T-helper 17 cell (primary cell): ENCODE measurements at places on chromosomes 6 and 20.

DNA sequence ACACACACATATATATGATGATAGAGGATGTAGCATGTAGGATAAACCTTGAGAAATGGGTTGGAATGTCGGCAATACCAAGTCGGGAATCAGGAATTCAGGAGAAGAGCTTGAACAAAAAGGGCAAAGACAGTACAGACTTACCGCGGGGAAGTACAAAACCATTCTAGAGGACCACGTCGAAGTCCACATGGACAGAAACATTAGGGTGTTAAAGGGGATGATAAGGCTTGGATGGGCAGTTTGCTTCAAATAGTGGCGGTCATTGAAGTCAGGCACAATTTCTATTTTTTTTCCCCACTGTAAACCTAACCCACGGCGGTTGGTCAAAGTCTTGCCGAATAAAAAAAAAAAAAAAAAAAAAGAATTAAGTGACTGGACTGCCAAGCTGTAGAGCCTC, 766 bp upstream of the NUS1 start:
- no peak for DNase-seq
- no peaks in the 10 kb centered on the region for H3K27me3 ChIP-seq
- peak overlapping the region; percentile 97 for H3K4me3 ChIP-seq
- peaks cover 40% of the 10 kb centered on the region for H3K4me1 ChIP-seq
- peaks cover 2% of the 10 kb centered on the region for H3K36me3 ChIP-seq

- no peaks in the 10 kb centered on the region for H3K27me3 ChIP-seq
- H3K27ac ChIP-seq, result no peak overlapping the region
- no peak overlapping the region for H3K4me3 ChIP-seq
- no peak for DNase-seq
Measured at GRCh38 chr6:53020005-53020744, 25.1 kb upstream of the GSTA4 start.

DNA sequence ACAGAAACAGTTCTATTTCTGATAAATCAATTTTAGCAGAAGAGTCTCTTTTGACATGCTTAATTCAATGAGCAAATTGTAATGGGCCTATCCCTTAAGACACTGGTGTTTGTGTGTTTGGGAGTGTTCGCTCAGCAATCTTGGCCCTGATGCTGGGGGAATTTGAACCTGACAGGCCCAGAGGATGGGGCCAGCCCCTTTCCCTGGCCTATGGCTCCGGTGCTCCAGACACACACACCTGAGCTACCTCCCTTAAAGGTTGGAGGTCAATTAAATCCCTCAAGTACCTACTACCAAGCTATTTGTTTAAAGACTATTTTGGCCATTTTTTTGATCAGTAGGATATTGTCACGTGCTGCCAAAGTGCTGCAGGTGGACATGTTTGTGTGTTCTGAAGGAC, 549.3 kb downstream of the PRKN start:
- H3K27ac ChIP-seq, result no peak overlapping the region
- no peak overlapping the region for H3K4me3 ChIP-seq
- H3K4me1 ChIP-seq, result no peaks in the 10 kb centered on the region

DNA sequence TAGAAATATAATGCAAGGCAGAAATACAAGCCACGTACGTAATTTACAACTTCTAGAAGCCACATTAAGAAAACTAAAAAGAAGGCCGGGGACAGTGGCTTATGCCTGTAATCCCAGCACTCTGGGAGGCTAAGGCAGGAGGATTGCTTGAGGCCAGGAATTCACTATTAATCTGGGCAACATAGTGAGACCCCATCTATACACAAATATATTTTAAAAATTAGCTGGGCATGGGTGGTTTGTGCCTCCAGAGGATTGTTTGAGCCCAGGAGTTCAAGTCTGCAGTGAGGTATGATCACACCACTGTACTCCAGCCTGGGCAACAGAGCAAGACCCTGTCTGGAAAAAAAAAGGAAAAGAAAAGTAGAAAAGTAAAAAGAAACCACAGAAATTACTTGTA, 12.3 kb downstream of the MPC1 start:
- H3K4me3 ChIP-seq, result no peak overlapping the region
- H3K4me1 ChIP-seq, result peaks cover 3% of the 10 kb centered on the region
- no peak for DNase-seq
- H3K36me3 ChIP-seq, result peaks cover 6% of the 10 kb centered on the region

- no peaks in the 10 kb centered on the region for H3K4me1 ChIP-seq
- no peaks in the 10 kb centered on the region for H3K36me3 ChIP-seq
- no peak overlapping the region for H3K27ac ChIP-seq
- no peaks in the 10 kb centered on the region for H3K27me3 ChIP-seq
- DNase-seq, result no peak
Measured at GRCh38 chr6:103819509-103819908, 1040.2 kb downstream of the HACE1 start.

GRCh38 chr6:150822932-150823331, 42.6 kb upstream of the MTHFD1L start:
- H3K36me3 ChIP-seq, result peaks cover 3% of the 10 kb centered on the region
- no peaks in the 10 kb centered on the region for H3K4me1 ChIP-seq
- no peaks in the 10 kb centered on the region for H3K27me3 ChIP-seq
- no peak for DNase-seq
- H3K27ac ChIP-seq, result no peak overlapping the region

DNA sequence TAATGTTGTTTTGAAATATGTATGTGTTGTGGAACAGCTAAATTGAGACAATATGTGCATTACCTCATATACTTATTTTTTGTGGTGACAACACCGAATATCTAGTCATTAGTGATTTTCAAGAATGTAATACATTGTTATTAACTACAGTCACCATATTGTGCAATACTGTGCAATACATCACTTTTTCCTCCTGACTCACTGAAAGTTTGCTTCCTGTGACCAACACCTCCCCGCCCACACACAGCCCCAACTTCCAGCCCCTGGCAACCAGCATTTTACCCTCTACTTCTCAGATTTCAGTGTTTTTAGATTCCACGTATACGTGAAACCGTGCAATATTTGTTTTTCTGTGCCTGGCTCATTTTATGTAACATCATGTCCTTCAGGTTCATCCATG, 627.9 kb downstream of the PRKN start:
- no peak overlapping the region for H3K27ac ChIP-seq
- no peaks in the 10 kb centered on the region for H3K36me3 ChIP-seq
- no peaks in the 10 kb centered on the region for H3K27me3 ChIP-seq
- H3K4me1 ChIP-seq, result no peaks in the 10 kb centered on the region
- no peak for DNase-seq
